ENCODE measurements at places on chromosomes 16 and 17.

GRCh38 chr17:3536716-3537115 is 20.9 kb downstream of the TRPV3 start:
- DNase-seq = no peak

DNA sequence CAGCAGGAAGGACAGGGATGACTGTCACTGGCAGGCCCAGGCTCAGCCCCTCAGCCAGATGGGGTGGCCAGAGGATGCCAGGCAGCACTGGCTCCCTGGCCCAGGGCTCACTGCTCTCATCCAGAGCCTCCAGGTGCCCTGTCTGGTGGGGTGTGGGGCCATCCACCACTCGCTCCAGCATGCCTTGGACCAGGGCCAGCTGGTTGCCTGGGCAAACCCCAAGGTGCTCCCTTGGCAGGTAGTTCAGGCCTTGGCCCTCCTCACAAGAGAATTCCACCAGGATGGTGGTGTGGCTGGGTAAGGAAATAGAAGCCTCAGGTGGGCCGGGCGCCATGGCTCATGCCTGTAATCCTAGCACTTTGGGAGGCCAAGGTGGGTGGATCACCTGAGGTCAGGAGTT is 29.4 kb downstream of the LGALS9 start:
- DNase-seq = no peak

GRCh38 chr17:27245230-27245696 is 48.7 kb upstream of the WSB1 start:
- DNase-seq = peak; percentile 55

- no peak for DNase-seq
Measured at GRCh38 chr17:78234261-78234865, 2.9 kb downstream of the TMEM235 start.

DNA sequence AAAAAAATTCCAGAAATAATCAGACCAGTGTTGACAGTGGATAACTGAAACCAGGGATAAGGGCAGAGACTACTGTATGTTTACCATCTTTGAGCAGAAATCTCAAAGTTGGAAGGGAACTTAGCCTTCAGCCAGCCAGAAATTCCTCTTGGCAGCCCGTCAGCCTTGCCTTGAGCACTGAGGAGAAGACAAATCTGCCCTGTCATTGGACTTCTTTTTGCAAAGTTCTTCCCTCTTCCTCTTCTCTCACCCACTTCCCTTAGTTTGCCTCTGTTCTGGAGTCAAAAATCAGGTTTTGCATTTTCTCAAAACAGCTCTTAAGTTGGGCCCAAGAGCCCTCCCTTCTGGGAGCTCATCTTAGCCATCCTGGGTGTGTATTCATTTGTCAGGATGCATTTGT is 6.2 kb downstream of the TUFM start:
- DNase-seq = no peak

- DNase-seq = no peak
Measured at GRCh38 chr16:66004699-66005098, 361.8 kb upstream of the CDH5 start.

- no peak for DNase-seq
Measured at GRCh38 chr16:54510685-54511221, 224.2 kb upstream of the IRX3 start.

GRCh38 chr17:4314618-4315017 is 50.8 kb upstream of the ANKFY1 start:
- DNase-seq = no peak

GRCh38 chr16:89873972-89874689 is 739 bp downstream of the TCF25 start:
- peak; percentile 89 for DNase-seq

Measured in amniotic stem cell (primary cell).